ENCODE measurements at places on chromosomes 2 and 18.

DNA sequence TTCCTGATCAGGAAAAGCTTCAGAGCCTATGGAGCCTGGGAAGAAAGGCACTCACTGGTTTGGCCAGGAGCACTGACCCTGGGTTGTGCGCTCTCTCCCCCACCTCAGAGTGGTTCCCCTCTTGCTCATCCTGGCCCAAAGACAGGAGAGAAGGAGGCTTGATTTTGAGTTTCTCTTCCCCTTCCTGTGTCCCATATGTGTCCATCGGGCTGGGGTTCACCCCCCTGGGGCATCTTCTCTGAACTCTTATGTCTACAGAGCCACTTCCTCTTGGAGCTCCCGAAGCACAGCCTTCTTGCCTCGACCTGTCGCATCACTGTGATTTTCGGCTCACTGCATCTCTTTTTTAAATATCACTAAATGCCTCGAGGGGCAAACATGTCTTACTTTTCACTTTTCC is 692.3 kb downstream of the RNF144A start:
- DNase-seq = no peak

- no peak for DNase-seq
Measured at GRCh38 chr2:169002161-169002738, 28.9 kb downstream of the ABCB11 start.

- no peak for DNase-seq
Measured at GRCh38 chr2:201558665-201559064, 84.6 kb downstream of the TMEM237 start.

GRCh38 chr18:44799382-44799906 is 118.8 kb downstream of the SETBP1 start:
- DNase-seq = no peak

DNA sequence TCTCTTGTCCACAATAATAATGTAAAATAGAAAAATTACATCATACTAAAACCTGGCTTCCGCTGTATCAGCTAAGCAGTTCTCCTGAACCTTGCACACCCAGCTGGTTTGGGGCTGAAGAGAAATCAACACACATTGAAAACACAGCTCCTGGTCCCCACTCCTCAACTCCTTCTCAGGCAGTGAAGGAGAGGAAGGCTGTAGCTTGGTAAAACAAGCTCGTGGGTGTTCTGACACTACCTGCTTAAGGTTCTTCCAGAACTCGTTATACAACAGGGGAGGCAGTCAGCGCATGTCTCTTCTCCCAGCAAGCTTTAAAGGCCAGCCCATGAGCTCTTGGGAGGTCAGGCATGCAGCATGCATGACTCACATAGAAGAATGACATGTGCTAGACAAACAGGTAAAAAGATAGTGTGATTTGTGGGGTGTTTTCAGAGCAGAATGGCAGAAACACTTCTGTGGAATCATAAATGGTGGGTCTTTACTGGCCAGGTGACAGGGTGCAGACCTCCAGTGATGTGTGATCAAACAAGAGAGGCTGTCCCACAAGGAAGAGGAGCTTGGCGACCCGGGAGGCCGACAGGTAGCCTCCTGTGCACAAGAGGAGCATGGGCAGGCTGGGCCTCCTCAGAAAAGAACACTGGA is 69.1 kb downstream of the UXS1 start:
- DNase-seq = no peak

DNA sequence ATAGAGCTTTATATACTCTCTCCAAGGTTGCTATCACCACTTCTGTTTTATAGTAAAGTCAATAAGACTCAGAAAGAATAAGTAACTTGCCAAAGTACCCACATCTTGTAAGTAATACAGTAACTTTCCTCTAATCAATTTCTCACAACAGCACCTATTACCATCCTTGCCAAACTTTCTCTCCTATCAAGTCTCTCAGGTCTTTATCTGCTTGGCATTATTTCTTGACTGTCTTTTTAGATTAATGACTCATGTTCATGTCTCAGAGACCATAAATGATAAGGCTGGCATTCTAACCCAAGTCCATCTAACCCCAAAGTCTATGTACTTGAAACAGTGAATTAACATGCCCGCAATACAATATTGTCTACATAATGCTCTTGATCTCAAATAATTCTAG is 618.0 kb upstream of the ZEB2 start:
- DNase-seq = no peak

DNA sequence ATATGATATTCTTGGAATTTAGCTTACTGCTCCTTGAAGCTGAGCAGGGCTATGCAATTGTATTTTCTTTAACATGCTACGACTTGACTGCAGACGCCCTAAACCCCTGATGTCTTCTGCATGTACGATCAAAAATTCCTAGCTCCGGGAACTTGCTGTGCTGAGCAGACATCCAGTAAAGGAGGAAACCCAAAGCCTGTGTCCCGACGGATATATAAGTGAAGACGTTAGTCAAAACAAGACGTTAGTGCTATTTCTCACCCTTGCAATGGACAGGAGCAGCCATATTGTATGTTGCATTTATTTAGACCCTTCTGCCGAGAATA is 51.5 kb downstream of the SETBP1 start:
- no peak for DNase-seq

- DNase-seq = peak; percentile 98
Measured at GRCh38 chr18:76686737-76687231, 135.6 kb upstream of the ZNF236 start.

DNA sequence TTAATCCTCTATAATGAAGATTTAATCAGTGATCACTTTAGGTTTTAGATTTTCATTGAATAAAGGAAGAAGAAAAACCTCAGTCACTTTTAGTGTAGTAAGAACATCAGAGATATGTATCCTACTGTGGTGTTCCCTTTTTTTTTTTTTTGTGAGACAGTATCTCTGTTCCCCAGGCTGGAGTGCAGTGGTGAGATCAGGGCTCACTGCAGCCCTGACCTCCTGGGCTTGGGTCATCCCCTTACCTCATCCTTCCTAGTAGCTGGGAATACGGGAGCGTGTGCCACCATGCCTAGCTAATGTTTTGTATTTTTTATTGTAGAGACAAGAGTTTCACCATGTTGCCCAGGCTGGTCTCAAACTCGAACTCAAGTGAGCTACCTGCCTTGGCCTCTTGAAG is 5.1 kb downstream of the SLC39A10 start:
- no peak for DNase-seq

GRCh38 chr2:127541809-127542208 is 6.3 kb downstream of the MYO7B start:
- no peak for DNase-seq

DNA sequence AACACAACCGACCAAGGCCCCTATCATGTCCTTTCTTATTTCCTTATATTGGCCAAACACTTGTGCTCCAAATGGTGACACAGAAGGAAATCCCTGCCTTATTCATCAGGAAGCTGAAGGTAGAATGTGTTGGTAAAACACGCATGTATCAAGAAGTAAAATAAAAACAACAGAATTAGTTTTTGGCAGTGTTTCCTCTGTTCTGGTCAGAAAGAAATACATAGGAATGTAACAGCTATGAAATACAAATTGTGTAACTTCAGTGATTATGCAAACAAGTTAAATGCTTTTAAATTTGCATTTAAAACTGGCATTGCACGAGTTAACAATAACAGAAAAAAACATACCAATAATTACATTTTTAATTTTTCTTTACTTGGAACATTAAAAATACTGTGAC is 19.3 kb downstream of the ST6GAL2 start:
- no peak for DNase-seq

DNA sequence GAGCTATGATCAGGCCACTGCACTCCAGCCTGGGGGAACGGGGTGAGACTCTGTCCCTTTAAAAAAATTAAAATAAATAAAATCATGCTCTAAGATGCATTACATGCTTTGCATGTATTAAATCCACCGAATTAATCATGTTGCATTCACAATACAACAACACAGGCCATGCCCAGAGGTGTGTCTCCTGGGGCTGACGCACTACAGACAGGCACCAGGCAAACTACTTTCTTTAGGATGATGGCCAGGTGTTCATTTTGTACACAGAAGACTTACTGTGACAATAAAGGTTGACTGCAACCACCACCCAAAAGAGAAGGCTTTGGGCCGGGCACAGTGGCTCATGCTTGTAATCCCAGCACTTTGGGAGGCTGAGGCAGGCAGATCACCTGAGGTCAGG is 226.8 kb upstream of the PXDN start:
- no peak for DNase-seq

GRCh38 chr2:228107846-228108245 is 73.6 kb downstream of the SPHKAP start:
- DNase-seq = no peak
